NCI-H187 (cell line): ENCODE measurements at places on chromosomes 1 and 21.
A peak's percentile ranks its signal among the peaks of the same experiment; 100 is the strongest.

- DNase-seq, result no peak
These were observed 8.4 kb downstream of the ERO1B start for GRCh38 chr1:236273358-236273757.

DNA sequence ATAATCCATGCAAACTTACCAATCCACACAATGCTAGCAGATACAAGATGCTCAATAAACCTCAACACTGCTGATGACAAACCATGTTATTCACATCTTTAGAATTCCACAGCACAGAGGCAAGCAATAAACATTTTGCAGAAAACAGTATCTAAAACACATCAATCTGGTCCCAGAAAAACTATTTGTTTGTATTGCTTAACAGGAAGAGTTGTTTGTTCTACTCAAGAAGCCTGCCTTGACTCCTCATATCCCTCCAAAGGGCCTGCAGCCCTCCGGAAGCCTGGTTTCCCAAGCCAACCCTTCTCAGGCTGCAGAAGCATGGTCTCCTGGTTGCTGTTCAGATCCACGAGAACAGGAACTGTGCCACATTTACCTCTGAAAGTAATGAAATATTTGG is 139.7 kb downstream of the RERE start:
- DNase-seq, result no peak

- no peak for DNase-seq
These were observed 107.0 kb downstream of the PRDM16 start for GRCh38 chr1:3176028-3176427.

- peak; percentile 36 for DNase-seq
These were observed at the start of gene SPSB1 for GRCh38 chr1:9292361-9293240. TSS of gene SPSB1 (plus strand) at chr1:9292894. CDS start at chr1:9355892, 62,998 bp downstream.

- DNase-seq, result no peak
These were observed 82.7 kb downstream of the HLCS start for GRCh38 chr21:36883532-36884486.

- DNase-seq, result no peak
These were observed 6.2 kb upstream of the LAPTM5 start for GRCh38 chr1:30763651-30764248.

DNA sequence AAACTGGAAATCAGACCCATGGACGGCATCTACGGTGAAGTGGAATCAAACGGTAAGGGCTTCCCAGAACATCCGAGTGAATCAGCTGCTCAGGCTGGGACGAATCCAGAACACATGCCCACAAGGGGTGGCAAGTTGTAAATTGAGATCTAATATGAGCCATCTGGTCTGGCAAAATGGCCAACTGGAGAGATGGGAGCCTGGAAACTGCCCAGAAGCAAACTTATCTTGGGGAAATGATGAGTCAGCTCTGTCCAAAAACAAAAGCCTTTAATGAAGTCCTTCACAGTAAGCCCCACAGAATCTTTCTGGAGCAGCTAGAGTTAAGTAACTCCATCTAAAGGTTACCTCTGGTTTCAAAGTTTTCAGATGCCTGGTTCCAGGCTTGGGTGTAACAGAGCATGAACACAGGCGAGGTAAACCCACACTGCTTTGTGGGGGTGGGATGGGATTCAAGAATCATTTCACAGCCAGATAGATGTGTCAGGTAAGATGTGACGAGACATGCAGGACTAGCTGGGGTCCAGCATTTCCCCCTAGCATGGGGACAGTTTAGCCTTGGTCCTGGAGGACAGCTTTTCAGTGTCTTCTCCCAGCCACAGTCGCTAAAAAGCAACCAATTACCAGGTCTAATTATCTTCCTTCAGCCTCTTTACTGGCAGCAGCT is 10.5 kb upstream of the SRP9 start:
- no peak for DNase-seq

DNA sequence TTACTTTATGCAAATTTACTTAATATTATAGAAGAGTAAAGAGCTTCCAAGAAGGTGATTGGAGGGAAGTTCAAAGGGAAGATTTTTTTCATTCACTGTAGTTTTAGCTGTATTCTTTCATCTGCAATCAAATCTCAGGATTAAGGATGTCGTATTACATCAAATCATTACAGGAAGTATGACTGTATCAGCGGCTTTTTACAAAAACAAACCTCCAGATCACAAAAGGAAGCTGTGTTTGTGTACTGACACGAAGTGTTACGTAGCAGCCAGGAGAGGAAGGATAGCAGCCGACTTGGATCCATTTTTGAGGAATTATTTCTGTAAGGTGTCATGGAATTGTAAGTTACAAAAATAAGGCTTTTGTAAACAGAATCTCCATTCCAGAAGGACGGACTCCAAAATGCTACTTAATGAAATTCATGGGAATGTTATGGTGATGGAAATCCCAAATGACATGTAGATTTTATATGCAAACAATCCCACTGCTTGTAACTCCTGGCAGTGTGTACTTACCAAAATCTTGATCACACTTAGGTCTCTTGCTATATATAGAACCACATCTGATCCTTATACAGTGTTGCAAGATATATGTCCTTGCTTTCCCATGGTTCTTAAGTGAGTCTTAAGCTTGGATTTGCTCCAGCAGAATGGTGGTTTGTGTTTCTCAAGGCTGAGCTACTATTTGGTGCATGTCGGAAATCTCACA is 49.8 kb downstream of the KCNJ15 start:
- no peak for DNase-seq

GRCh38 chr21:38322311-38322950 is 65.6 kb downstream of the KCNJ15 start:
- DNase-seq, result no peak

GRCh38 chr1:68819190-68819829 is 322.4 kb upstream of the DEPDC1 start:
- DNase-seq, result no peak

- peak; percentile 39 for DNase-seq
These were observed 3.6 kb downstream of the KCNE2 start for GRCh38 chr21:34367320-34367935.

DNA sequence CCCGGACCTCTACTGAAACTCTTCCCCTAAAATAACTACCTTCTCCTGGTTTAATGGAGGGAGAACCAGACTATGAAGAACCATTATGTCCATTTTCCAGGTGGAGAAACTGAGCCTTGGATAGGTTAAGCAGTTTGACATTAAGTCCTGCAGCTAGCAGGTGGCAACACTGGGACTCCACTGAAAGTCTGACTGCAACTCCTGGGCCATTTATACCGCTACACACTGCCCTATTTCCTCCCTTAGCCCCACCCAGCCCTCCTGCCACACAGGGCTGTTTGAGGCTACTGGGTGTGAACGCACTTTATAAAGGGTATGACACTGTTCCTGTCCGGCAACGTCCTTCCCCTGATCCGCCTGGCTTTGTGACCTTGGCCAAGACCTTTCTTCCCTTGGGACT is 511 bp upstream of the INPP5B start:
- no peak for DNase-seq

GRCh38 chr1:78419309-78419708 is 71.5 kb upstream of the PTGFR start:
- no peak for DNase-seq

GRCh38 chr1:183687546-183688304 is 34.6 kb upstream of the APOBEC4 start:
- no peak for DNase-seq

DNA sequence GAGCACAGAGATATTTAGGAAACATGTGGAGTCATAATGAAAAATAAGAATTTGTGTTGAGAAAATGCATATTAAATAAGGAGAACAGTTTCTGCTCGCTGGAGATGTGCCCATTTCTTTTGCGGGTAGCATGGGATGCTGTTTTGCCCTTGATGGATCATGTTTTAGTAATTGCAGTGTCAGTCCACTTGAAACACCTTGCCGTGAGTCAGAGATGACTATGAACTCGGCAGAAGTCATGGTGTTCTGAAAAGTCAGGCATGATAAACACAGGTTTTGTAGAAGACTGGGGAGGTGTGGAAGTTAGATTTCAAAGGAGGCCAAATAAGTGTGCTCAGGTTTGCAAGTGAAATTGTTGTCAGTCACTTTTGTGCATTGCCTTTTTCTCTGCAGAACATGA is 315.0 kb upstream of the LRRC7 start:
- no peak for DNase-seq

GRCh38 chr21:44706706-44707581 is 4.4 kb downstream of the TSPEAR start:
- DNase-seq, result no peak

DNA sequence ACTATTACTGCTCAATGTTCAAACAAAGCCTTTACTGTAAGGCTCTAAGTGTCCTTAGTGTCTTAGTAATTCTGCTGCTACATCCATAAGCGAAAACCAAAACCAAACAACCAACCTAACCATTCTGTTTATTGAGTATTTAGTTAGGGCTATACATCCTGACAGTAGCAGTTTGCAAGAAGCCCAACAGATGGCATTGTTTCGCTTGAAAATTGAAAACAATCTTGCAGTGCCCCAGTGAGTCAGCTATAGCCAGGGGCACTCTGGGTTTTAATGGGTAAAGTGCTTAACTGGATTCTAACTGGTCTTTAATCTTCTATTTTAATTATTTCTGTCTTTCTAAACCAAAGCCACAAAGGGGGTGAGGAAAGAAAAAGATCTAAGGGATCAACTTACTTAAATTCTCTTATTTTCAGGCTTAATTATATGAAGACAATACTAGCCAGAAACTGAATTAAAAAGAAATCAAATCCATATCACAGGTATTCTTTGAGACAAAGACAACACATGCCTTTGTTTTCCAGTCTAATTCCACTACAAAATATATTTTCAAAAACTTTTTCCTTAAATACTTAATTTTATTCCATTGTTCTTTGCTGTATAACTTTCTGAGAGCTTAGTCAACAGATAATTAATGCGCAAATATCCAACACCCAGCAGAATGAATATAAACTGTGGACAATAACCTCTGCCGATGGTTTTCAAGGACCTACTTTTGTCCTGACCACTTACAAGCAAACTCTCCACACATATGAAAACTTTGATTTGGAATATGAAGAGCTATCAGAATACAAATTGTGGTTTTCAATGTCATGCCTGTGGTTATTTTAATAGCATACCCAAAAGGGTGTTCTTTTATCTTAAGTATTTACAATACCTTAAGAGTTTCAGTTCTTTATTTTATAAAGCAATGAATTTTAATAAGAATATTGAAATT is 15.2 kb downstream of the POGZ start:
- DNase-seq, result no peak

DNA sequence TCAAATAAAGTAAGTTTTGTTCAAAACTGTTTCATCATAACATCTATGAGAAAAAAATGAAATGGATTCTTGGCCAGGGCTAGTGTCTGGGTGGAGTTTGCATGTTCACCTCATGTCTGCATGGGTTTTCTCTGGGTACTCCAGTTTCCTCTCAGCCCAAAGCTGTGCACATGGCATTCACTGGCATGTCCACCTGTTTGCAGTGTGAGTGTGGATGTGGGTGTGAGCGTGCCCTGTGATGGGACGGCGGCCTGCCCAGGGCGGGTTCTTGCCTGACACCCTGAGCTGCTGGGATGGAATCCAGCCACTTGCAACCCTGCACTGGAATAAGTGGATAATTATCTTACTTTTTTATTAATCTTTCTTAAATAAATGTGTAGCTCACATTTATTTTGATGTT is 185.5 kb downstream of the RYR2 start:
- DNase-seq, result no peak

DNA sequence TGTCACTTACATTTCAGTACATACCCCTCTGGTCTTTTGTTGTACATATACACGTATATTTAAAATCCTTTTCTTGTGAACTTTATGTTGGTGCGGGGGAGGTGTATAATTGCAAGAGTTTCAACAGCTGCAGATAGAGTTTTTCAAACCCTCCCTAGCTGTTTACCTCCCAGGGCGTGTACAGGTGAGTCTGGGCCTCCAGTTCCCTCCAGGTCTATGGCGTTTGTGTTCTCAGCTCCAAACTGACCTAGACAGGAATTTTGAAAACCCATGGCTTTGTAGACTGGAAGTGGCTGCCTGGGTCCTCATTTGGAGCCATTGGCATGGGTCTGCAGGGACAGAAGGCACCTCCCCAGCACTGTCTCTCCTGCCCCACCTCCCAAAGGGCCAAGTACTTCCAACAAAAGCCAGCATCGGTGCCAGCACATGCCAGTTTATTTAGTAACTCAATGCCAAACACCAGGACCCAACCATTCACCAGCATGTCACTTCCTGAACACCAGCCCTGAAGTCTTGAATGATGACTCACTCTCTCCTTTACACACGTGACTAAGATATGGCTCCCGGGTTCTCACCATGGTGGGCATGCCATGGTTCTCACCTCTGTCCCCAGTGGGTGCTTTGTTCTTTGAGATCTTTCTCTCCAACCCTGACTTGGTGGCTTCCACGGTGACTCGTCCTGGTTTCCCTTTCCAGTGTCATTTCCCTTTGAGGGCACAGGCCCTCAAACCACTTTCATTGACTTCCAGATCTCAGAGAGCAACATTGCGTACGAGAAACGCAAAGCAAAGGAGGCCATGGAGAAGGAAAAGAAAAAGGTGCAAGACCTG is 57.3 kb upstream of the EFHD2 start:
- no peak for DNase-seq

DNA sequence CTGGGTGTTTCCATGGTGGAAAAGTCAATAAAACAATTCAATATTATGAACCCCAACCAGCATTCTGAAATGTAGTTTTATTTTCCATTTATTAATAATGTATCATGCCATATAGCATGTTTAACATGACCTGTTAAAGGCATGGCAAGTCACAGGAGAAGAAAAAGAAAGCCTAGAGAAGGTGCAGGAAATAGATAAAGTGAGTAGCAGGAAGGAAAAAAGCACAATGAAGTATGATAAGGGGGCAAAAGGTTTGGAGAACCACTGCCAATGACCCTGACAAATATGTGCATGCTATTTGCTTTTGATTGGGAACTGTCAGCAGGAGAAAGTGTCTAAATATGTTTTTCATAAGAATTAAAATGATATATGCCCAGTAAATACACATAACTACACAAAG is 85.6 kb downstream of the HMCN1 start:
- no peak for DNase-seq

GRCh38 chr21:32772281-32773047 is 909 bp upstream of the PAXBP1 start:
- no peak for DNase-seq

- no peak for DNase-seq
These were observed 1.6 kb downstream of the C1orf21 start for GRCh38 chr1:184388319-184388889.

DNA sequence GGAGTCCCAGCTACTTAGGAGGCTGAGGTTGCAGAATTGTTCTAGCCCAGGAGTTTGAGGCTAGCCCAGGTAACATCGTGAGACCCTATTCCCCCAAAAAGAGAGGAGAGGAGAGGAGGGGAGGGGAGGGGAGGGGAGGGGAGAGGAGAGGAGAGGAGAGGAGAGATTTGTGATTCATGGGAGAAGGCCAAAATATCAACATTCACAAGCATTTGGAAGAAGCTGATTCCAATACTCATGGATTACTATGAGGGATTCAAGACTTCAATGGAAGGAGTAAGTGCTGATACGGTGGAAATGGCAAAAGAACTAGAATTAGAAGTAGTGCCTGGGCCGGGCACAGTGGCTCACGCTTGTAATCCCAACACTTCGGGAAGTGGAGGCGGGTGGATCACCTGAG is 187.8 kb downstream of the EIF4G3 start:
- no peak for DNase-seq

GRCh38 chr1:39901464-39901713 is 328 bp downstream of the MYCL start:
- DNase-seq, result no peak

GRCh38 chr1:56149761-56150160 is 429.6 kb downstream of the PLPP3 start:
- DNase-seq, result no peak
